ENCODE measurements at places on chromosomes 12 and 14. TPM values are rescaled to one million over a fixed set of nuclear protein-coding genes. Genes with fewer than 3 reads are reported as not detected.
A peak's percentile ranks its signal among the peaks of the same experiment; 100 is the strongest.

DNA sequence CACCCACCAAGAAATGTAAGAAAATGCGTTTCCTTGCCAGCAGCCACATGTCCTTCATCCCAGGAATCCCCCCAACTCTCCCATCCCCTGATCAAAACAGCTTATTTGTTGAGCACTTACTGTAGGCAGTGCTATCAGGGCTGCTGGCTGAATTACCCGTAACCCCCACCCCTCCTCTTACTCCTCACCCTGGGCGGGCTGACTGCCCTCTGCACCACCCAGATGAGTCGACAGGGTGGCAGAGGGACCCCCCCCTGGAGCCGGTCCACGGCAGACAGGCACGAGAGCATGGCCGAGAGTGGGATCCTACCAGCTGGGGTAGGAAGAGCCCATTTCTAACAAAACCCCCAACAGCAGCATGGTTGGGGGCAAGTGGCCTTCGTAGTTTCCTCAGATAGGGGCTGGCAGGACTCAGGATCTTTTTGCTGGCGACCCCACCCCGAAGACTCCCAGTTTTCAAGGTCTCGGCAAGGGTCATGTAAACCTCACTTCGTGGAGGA lies 1.1 kb upstream of the RHOF start:
- peak overlapping the region; percentile 42 for H3K4me3 ChIP-seq
- peak; percentile 56 for DNase-seq
- peak overlapping the region; percentile 100 for H3K27ac ChIP-seq
- no peaks in the 10 kb centered on the region for H3K36me3 ChIP-seq

Gene PTPRQ
- 0.29 TPM for total RNA-seq

DNA sequence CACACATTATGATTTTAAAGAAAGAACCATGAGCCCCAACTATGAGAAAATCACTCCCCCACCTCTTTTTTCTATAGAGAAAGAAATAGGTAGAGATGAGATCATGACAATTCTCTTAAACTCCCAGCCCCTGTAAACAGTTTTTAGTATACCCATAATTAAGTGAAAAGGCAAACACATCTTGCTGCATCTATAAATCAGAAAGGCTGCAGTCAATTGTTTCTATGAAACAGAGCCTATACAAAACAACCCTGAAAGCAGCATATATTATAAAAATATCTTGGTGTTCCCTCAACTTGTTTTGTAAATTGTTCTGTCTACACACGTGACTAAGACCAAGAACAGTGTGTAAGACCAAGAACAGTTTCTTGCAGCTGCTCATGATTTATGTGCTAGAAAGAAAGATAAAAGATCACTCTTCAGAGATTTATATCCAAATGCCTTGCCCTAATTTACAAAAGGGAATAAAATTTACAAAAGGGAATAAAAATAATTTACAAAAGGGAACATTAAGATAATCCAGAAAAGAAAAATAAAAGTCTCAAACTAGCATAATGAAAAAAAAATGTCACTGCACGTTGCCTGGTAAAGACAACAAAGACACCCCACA lies 4.8 kb downstream of the KITLG start:
- H3K4me3 ChIP-seq, result no peak overlapping the region
- DNase-seq, result no peak
- H3K27ac ChIP-seq, result peak overlapping the region; percentile 87
- H3K4me1 ChIP-seq, result peaks cover 5% of the 10 kb centered on the region
- no peaks in the 10 kb centered on the region for H3K36me3 ChIP-seq
- H3K27me3 ChIP-seq, result no peaks in the 10 kb centered on the region

DNA sequence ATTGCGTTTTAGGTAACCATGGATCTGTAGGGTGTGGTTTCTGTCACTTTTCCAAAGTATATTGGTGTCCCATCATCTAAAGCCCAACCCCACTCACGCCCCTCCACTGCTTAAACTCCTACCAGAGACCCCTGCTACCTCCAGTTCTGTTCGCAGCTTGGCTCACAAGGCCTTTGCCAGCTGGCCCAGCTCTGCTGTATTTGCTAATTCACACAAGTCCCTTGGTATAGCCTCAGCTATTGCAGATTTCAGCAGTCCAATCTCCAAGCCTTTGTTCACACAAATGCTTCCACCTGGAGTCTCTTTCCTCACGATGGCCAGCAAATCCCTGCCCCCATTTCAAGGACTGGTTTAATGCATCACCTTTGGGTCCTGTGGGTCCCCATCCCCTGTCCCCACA lies 24.2 kb downstream of the ISCA2 start:
- H3K27me3 ChIP-seq, result no peaks in the 10 kb centered on the region
- DNase-seq, result no peak
- no peaks in the 10 kb centered on the region for H3K36me3 ChIP-seq

Gene WNT5B
- total RNA-seq, result 7.2 TPM

GRCh38 chr12:91986084-91986483 lies 159.6 kb downstream of the BTG1 start:
- DNase-seq, result no peak
- peaks cover 18% of the 10 kb centered on the region for H3K4me1 ChIP-seq
- no peaks in the 10 kb centered on the region for H3K36me3 ChIP-seq
- no peak overlapping the region for H3K4me3 ChIP-seq

Gene CLEC7A
- 4.6 TPM for total RNA-seq

DNA sequence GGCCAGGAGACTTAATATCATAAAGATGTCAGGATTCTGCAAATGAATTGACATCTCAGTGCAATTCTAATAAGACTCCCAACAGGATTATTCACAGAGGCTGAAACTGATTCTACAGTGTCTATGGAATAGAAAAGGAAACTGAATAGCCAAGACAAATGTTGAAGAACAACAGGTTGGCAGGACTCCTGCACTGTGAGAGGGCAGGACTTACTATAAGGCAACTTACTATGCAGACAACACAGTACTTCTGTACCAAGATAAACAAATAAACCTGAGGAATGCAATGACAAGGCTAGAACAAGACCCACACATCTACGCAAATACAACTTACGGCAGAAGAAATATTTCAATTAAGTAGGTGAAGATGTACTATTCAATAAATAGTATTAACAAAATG lies 132.2 kb upstream of the FKBP4 start:
- DNase-seq, result no peak
- no peak overlapping the region for H3K27ac ChIP-seq
- no peaks in the 10 kb centered on the region for H3K36me3 ChIP-seq
- no peaks in the 10 kb centered on the region for H3K27me3 ChIP-seq

DNA sequence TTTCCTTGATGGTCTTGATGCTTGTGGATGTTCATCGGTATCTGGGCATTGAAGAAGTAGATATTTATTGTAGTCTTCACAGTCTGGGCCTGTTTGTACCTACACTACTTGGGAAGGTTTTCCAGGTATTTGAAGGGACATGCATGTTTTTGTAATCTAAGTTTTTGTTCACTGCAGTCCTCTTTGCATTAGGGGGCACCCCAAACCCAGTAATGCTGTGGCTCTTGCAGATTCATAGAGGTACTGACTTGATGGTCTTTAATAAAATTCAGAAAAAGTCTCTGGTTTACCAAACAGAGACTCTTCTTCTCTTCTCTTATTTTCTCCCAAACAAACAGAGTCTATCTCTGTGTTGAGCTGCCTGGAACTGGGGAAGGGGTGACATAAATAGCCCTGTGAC lies 150.9 kb upstream of the SLC16A7 start:
- H3K4me3 ChIP-seq, result no peak overlapping the region
- H3K36me3 ChIP-seq, result no peaks in the 10 kb centered on the region
- no peaks in the 10 kb centered on the region for H3K4me1 ChIP-seq
- H3K27ac ChIP-seq, result no peak overlapping the region
- no peak for DNase-seq

- no peak overlapping the region for H3K27ac ChIP-seq
- H3K4me1 ChIP-seq, result no peaks in the 10 kb centered on the region
- no peak for DNase-seq
- H3K36me3 ChIP-seq, result no peaks in the 10 kb centered on the region
These were observed 27.2 kb downstream of the HIGD1C start for GRCh38 chr12:50979369-50980052.

GRCh38 chr12:58981961-58982360 lies 61.7 kb upstream of the LRIG3 start:
- no peak overlapping the region for H3K27ac ChIP-seq
- H3K27me3 ChIP-seq, result no peaks in the 10 kb centered on the region
- no peak overlapping the region for H3K4me3 ChIP-seq
- H3K36me3 ChIP-seq, result no peaks in the 10 kb centered on the region
- no peaks in the 10 kb centered on the region for H3K4me1 ChIP-seq

GRCh38 chr12:56487448-56488040 lies 417 bp downstream of the GLS2 start:
- no peaks in the 10 kb centered on the region for H3K4me1 ChIP-seq
- H3K27ac ChIP-seq, result peak overlapping the region; percentile 53
- H3K27me3 ChIP-seq, result no peaks in the 10 kb centered on the region
- DNase-seq, result peak; percentile 36

Gene HOXC6
- 2.1 TPM for total RNA-seq

GRCh38 chr12:54337854-54338650 lies 13.1 kb downstream of the COPZ1 start:
- peak overlapping the region; percentile 79 for H3K27ac ChIP-seq
- no peak overlapping the region for H3K4me3 ChIP-seq
- DNase-seq, result no peak
- H3K27me3 ChIP-seq, result no peaks in the 10 kb centered on the region
- H3K36me3 ChIP-seq, result no peaks in the 10 kb centered on the region

DNA sequence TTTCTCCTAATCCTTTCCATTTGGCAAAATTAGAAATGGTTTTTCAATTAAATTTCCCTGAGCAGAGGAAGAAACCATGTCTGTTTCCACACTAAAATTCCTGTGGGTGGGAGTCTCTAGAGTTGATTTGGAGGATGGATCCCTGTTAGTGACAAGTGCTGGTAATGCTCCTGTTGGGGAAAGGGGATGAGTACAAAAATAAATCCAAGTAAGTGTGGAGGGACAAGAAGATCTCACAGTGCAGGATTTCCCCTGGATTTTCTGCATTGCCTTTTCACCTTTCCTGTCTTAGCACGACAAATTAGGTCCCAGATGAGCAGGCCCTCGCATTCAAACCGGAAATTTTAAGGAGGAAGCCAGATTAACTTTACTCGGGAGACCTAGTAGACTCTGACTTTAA lies 107.5 kb downstream of the DAD1 start:
- H3K4me3 ChIP-seq, result no peak overlapping the region
- peak overlapping the region; percentile 73 for H3K27ac ChIP-seq

Gene NOVA1
- 13.1 TPM for total RNA-seq
